Islet precursor cell (in vitro differentiated cells): ENCODE measurements at places on chromosomes 2 and 18.

DNA sequence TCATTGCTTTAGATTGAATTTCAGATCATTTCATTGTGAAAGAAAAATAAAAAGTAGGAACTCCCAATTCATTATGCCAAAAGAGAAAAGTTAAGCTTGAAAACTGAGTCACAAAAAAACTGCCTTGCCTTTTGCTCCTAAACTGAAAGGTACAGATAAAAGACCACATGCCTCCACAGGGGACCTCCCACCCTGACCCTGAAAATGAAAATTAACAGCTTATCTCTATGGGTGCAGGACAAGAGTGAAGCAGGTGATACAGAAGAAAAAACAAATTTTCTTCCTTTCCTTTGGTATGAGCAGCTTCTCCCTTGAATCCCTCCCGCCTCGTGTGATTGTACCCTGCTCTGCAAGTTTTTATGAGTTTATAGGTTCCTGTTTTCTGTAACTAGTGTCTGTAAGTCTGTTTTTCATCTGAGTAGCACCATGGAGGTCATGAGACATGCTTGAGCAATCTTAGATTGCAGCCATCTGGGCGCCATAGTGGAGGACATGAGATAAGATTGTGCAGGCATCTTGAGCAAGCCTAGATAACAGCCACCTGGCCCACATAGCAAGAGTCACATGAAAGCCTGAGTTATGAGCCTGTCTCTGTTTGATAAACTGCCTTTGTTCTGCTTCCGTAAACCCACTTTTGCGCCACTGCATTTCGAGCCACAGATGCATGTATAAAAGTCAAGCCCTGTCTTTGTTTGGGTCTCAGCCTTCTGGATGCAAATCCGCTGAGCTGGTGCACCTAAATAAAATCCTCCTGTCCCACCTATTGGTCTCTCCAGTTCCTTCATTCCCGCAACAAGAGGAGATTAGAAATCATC lies 56.2 kb upstream of the DYNC1I2 start:
- no peak for DNase-seq

DNA sequence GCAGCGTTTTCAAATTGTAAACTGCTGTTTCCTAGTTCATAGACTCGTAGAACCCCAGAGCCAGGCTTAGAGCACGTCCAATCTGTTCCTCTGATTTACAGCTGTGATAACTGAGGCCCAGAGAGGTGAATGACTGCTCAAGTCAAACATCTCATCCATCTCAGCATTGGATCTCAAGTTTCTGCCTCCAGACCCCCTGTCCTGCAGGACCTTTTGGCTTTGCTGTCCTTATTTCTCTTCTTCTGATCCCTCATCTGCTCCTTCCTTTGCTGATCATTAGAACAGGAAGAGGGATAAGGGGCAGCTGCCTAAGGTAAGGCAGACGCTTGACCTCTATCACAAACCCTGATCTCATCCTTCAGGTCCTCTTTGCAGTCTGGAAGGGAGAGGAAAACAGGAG lies 58.5 kb upstream of the CREB1 start:
- no peak for DNase-seq

DNA sequence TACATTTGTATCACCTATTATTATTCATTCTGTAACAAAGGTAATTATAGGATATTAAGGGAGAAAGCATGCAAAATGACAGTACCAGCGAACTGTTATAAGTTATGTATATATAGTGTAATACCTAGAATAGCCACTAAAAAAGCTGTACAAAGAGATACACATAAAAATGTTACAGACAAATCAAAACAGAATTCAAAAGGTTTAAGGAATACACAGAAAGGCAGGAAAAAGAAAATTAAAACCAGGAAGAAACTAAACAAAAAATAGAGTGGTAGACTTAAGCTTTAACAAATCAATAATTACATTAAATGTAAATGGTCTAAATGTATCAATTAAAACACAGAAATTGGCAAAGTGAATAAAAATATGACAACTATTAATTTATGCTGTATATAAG lies 176.4 kb upstream of the REV1 start:
- no peak for DNase-seq

- DNase-seq = peak; percentile 24
Observed at GRCh38 chr2:7010391-7011054, 93.3 kb downstream of the RNF144A start.

DNA sequence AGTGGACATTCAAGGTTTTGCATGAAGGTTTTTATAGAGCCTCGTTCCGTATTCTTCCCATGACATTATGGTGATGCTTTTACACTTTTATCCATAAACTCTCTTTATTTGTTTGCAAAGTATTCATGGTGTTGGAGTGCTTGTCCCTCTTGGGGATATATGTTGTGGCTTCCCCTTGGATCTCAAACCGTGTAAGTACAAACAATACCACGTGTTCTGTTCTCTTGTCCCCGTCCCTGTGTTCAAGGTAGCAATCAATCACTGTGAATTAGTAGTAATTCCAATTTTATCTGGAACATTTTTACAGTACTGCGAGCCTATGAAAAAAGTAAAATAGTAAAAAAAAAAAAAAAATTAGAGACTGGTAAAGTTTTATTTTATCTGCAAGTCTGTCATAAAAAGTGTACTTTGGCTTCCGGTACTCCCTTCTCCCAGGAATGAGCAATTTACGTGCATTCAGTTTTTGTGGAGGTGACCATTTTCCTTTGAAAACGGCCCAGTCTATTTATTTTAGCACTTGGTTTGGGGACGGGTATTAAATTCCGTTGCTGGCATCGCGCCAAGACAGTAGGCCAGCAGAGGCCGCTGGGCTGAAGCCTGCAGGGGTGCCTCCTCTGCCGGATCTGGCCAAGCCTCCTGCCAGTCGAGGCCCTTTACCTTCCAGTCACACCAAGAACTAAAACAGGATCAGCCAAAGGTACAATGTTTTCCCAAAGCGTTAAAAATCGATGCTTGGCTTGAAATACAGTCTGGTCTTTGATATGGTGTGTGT lies 175.7 kb downstream of the SOCS6 start:
- DNase-seq = peak; percentile 83

DNA sequence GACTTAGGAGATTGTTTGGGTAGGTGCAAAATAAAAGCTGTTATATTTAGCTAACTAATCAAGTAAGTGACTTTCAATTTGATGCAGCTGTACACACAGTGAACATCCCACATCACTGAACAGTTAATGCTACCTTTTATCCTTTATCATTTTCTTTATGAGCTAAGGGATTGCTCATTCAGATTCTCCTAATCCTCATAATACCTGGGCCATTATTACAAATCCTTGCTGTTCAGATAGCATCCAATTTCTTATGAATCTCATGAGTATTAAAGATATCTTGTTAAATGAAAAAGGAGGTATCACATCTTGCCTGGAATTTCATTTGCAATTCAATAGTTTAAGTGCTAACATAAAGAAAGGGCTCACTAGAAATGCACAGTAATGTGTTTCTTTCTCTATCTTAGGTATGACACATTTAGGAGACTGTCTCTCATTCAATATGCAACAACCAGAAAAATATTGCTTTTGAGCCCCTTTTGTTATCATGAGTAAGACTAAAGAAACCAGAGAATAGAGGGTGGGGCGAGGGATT lies 918.5 kb downstream of the CBLN2 start:
- no peak for DNase-seq
